Caki2 (cell line): ENCODE measurements at places on chromosomes 11 and 22.

DNA sequence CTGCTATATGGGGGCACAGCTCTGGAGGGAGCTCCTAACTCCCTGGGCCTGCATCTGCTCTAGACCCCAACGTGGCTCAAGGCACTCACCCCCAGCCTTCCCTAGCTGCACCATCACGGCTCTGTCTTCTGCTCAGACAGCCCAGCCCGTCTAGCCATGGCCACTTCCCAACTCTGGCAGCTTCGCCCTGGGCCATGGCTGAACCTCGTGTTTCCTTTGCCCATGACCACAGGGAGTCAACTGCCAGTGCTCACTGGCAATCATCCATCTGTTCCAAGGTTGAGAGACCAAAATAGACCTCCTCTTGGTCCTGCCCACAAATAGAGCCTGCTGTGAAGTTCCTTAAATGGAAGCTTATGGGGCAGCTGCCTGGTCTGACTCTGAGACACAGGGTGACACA lies 5.4 kb downstream of the LMO1 start:
- no peak for DNase-seq

DNA sequence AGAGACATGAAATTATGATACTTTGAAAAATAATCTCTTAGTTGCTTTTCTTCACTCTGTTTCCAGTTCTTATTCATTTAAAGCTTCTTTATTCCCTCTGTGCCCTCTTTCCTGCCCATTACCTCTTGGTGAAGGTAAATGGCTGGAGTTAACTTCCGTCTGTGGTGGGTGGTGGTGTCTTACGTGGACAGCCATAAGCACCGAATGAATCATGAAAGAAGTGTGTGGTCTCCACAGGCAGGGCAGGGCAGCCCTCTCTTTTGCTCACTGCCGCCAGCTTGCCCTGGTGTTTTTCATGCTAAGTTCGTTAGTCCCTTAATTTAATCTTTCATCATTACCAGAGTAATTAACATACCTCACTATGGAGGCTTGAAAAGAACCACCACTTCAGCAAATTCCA lies 98.7 kb upstream of the SORL1-AS1 start:
- DNase-seq, result no peak

DNA sequence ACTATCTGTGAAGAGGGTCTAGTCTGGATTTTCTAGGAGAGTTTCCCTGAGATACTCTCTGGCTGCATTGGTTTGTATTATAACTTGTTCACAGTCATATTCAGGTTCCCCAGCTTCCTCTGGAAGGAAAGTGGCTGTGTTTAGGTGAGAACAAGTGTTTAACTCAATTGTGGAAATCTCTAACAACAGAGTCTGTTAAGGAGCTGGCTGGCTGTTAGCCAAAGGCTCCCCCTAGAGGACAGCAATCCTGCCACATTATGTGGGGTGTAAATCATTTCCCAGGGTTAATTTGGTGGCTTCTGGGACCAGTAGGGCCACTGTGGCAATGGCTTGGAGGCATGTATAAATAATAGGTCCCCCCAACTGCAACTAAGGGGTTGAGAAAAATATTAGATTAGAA lies 18.4 kb downstream of the MS4A6E start:
- no peak for DNase-seq

GRCh38 chr11:78216571-78217287 lies 28.0 kb downstream of the USP35 start:
- DNase-seq, result no peak

GRCh38 chr22:41952713-41953112 lies 763 bp downstream of the SMIM45 start:
- DNase-seq, result no peak
